Eye (tissue), 1 donor: ENCODE measurements at places on chromosomes 2 and 18.

DNA sequence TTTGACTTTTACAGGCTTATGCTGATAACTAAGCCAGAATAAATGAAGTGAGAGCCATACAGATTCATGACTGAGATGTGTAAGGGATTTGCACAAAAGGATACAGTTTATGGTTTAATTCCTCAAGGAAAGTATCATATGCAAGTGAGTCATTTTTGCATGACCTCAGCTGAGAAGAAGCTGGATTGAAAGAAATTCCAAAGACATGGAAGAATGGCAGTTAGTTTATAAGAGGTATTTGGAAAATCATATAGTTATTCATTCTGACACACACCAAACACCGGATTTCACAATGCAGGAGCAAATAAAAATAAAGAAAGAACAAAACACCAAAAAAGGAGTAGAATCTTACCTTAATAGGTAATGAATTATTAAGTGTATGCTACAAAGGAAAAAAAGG, 83.2 kb upstream of the RND3 start:
- no peak for DNase-seq

- no peak for DNase-seq
Measured at GRCh38 chr2:48120112-48120511, 213.8 kb upstream of the FBXO11 start.

GRCh38 chr2:60028849-60029565, 524.4 kb downstream of the BCL11A start:
- no peak for DNase-seq

- no peak for DNase-seq
Measured at GRCh38 chr18:61530681-61531080, 197.5 kb downstream of the CDH20 start.

- no peak for DNase-seq
Measured at GRCh38 chr2:39615675-39616074, 50.0 kb upstream of the TMEM178A start.

GRCh38 chr2:674321-674985, 2.8 kb downstream of the TMEM18 start:
- DNase-seq: no peak

GRCh38 chr2:64410671-64411070, 43.3 kb upstream of the LGALSL start:
- no peak for DNase-seq

- DNase-seq: no peak
Measured at GRCh38 chr2:17146358-17146757, 371.9 kb downstream of the RAD51AP2 start.

DNA sequence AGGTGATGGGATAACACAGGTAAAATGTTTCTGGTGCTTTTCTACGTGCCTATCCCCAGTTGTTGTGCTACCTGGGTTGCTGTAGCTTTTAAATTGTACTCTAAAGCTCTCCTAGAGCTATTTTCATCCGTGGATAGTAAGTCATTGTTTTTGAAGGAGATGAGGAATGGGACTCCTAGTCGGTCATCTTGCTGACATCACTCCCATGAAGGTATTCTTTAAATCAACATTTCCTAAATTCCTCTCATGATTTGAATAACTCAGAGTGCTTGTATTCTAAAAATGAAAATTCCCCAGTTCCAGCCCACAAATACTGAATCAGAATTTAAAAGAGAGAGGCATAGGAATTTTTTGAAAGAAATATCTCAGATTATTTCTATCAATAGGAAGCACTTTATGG, 44.3 kb downstream of the CCDC148 start:
- no peak for DNase-seq

- peak; percentile 65 for DNase-seq
Measured at GRCh38 chr18:53101536-53102105, 761.6 kb downstream of the DCC start.

DNA sequence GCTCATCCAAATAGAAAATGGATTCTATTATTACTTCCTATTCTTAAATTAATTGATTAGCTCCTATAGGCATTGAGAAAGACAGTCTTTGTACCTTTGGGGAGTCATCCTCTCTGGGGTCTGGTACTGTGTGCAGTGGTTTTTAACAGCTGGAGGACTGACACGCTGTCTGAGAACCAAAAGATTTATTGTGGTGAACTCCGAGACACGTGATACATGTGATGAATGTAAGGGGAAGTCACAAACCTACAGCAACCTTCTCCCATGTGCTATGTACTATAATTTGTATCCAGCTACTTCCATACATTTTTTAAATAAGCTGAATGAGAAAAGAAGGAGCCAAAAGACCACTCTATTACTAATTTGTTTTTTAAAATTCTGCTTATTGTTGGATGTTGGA, 133.7 kb downstream of the GALNT3 start:
- DNase-seq: no peak

DNA sequence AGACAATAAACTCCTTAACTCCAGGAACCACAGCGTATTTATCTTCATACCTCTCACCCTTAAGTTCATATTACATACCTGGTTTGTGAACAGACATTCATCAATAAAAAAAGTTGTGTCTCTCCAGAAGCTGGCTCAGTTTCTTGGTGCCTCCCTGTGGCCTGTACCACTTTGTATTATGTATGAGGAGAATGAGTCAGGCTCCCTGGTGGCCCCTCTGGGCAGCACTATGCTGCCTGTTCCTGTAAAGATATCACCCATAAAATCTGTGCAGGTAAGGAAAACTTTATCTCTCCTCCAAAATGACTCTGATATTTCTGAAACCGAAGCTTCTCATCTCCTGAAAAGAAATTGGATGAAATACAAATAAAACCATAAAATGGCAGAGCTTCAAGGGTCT, 198.4 kb upstream of the NT5C1B start:
- no peak for DNase-seq

- DNase-seq: no peak
Measured at GRCh38 chr2:109320195-109320922, 191.4 kb downstream of the SH3RF3 start.

GRCh38 chr2:33126958-33127357, 180.2 kb downstream of the LTBP1 start:
- no peak for DNase-seq

- no peak for DNase-seq
Measured at GRCh38 chr2:54074606-54075341, 40.6 kb upstream of the ACYP2 start.

GRCh38 chr2:70743677-70744076, 24.3 kb downstream of the ADD2 start:
- no peak for DNase-seq

DNA sequence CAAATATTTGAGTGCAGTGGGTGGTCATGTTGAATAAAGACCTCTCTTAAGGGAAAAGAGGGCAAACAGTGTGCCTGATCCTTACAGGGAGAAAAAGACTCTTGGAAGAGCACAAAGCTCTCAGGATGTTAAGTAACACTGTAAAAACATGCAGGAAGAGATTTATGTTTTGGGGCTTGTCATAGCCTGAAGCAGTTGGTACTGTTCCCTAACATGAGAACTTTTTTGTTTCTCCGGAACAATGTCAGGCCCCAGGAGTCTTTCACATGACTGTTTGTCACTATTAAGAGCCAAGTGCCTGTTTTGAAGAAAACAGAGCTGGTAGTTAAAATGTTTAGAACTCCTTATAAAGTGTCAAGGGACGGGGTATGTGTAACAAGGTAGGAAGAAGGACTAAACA, 83.7 kb upstream of the B3GNT2 start:
- DNase-seq: no peak

DNA sequence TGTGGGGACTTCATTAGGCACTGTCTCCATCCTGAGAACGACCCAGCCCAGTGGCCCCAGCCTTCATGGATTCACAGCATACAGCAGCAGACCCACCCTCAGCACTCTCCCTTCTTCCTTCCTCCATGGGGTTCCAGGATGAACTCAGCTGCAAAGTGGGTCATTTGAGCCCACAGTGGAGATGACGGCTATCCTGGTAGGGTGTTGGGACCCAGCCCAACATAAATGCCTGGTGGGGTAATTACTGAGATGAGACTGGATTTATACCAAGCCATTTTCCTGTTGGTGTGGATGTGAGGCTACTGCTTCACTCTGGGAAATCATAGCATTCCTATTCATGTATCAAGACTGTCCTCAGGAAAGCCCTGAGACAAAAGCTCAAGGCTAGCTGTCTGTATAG, 536.7 kb upstream of the TNP1 start:
- no peak for DNase-seq

DNA sequence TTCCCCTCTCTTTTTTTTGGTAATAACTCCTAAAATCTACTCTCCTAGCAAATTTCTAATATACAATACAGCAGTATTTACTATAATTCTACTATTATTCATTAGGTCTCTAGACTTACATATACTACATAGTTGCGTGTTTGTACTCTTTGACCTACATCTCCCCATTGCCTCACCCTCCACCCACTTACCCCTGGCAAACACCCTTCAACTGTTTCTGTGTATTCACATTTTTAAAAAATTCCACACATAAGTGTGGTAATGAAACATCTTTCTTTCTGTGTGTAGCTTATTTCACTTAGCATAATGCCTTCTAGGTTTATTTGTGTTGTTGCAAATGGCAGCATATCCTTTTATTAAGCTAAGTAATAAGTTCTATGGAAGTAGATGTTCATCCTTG, 336.0 kb downstream of the CCDC85A start:
- no peak for DNase-seq

GRCh38 chr2:9782197-9782719, 61.0 kb upstream of the TAF1B start:
- DNase-seq: no peak

- DNase-seq: no peak
Measured at GRCh38 chr2:20618886-20619521, 31.9 kb downstream of the HS1BP3 start.

DNA sequence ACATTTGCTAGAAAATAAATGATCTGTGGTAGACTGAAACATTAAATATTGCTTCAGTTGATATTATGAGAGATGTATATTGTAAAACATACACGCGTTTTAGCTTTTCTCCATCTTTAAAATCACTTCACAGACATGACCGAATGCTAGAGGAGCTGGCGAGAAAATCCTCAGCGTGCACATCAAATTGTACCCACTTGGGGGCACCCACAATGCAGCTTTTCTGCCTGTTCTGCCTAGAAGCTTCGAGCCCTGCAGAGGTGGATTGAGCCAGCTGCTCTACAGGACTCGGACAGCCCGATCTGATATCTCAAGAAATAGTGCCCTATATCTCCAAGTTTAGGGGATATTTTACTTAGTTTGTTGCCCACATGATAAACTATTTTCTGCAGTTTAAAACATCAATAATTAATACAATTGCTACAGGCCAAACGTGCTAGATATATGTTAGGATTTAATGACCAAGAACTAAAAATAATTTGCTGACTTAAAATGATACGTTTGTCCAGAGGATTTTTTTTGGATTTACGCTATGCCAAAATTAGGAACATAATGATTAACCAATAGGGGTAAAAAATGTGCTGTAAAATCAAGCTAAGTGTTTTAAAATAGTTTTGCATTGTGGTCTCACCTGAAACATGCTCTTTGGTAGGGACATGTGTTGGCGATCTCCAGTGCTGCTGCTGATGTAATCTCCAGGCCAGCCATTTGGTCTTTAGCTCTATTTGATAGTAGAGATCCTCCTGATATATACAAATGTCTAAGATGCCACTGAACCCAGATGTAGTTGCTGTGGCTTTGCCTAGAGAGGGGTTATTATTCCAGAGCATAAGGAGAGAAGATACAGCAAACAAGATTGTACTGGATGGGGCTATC, 22.3 kb upstream of the ATP5MC3 start:
- DNase-seq: peak; percentile 81

DNA sequence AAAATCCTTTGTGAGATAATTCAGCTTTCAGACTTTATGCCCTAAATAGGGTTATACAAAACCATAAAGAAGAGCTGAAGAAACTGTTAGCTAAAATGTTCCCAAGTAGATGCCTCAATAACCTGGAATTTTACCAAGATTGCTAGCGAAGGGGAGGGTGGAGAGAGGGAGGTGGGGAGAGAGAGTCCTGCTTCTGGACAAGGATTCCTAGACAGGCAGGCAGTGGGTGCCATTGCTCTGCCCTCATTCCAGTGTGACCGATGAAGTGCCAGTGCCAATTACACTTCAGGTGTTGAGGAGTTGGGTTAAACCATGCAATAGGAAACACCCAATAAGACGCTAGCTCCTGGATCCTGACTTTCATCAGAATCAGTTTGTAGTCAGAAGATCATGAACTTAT, 18.1 kb downstream of the LAPTM4A start:
- no peak for DNase-seq

- no peak for DNase-seq
Measured at GRCh38 chr18:35311496-35311895, 21.5 kb upstream of the ZSCAN30 start.

DNA sequence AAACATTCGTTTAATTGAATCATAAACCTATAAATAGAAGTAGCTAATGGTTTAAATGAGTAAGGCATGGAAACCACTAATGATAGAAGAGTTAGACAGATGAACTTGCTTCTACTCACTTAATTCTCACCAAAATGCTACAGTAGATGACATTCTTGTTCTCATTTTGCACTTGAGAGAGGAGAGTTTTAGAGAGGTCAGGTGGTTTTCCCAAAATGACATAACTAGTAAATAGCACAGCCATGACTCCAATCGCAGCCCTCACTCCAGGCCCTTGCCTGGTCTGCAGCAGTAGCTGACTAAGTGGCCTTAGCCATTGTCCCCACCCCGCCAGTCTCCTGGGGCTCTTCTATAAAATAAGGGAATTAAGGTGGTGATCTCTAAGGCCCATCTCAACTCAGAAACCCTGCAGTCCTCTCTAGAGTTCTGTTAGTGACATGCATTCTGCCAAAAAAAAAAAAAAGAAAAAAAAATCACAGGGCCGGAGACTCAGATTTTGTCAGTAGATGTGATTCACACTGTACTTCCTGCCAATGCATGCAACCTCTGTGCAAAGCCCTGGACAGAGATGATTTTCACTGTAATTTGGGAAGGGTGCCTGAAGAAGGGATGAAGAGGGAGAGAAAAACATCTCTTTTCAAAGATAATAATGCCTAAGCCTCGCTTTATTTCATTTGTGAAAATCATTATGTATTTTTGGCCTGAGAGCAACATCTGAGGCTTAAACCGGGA, 221.8 kb downstream of the ANAPC1 start:
- DNase-seq: no peak

GRCh38 chr18:63951302-63951705, 2.2 kb downstream of the HMSD start:
- no peak for DNase-seq

DNA sequence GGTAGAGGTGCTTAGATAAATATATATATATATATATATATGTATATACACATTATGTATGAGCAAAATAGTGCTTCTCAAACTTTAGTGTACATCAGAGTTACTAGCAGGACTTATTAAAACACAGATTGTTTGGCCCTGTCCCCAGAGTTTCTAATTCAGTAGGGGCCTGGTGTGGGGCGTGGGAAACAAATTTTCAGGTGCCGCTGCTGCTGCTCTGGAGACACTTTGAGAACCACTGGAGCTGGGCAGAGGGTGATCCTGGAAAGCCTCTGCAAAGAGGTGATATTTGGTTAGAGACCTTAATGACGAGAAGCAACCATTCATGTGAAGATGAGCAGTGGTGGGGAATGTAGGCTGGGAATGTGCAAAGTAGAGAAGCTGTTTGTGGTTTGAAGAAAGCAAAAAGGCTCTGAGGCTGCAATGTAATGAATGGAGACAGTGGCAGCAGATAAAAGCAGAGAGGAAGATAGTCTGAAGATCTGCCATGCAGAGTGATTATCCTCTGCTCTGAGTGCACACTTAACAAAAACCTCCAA, 142.9 kb downstream of the PLCL1 start:
- DNase-seq: no peak

- no peak for DNase-seq
Measured at GRCh38 chr2:191385416-191386160, 140.4 kb downstream of the MYO1B start.

- DNase-seq: no peak
Measured at GRCh38 chr2:229141424-229142025, 129.6 kb downstream of the PID1 start.

- no peak for DNase-seq
Measured at GRCh38 chr2:136051725-136052048, 66.3 kb upstream of the DARS1 start.
